Activated T-cell treated with anti-CD3 and anti-CD28 coated beads, Interleukin-2, amount 50 U/mL, for 4 hours (primary cell): ENCODE measurements at places on chromosomes 12 and 14. TPM values are rescaled to one million over a fixed set of nuclear protein-coding genes. Genes with fewer than 3 reads are reported as not detected.

Gene FBLN5
- 0.83 TPM for total RNA-seq

Gene ACSS3
- not detected for total RNA-seq

Gene ENDOU
- total RNA-seq = not detected

- no peak for DNase-seq
Measured at GRCh38 chr12:132955094-132956010, 754 bp downstream of the ZNF605 start.

DNA sequence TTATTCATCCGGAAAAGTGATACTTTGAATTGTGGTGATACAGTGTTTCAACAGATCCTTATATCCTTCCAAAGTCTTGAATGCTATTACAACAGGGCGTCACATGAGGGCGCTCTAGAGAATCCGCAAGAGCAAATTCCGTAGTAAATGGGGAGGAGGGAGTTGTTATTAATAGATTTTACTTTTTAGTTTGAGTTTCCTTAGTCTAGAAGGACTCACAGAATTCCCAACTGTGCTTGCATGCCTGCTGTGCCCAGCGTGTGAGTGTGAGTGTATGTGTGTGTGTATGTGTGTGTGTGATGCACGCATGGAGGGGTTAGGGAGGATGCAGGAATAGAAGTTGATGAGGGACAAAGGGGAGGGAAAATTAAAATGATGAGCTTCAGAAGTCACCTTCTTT, 375.3 kb downstream of the C12orf75 start:
- DNase-seq = no peak

GRCh38 chr14:65854215-65854614, 441.7 kb downstream of the FUT8 start:
- DNase-seq = no peak

DNA sequence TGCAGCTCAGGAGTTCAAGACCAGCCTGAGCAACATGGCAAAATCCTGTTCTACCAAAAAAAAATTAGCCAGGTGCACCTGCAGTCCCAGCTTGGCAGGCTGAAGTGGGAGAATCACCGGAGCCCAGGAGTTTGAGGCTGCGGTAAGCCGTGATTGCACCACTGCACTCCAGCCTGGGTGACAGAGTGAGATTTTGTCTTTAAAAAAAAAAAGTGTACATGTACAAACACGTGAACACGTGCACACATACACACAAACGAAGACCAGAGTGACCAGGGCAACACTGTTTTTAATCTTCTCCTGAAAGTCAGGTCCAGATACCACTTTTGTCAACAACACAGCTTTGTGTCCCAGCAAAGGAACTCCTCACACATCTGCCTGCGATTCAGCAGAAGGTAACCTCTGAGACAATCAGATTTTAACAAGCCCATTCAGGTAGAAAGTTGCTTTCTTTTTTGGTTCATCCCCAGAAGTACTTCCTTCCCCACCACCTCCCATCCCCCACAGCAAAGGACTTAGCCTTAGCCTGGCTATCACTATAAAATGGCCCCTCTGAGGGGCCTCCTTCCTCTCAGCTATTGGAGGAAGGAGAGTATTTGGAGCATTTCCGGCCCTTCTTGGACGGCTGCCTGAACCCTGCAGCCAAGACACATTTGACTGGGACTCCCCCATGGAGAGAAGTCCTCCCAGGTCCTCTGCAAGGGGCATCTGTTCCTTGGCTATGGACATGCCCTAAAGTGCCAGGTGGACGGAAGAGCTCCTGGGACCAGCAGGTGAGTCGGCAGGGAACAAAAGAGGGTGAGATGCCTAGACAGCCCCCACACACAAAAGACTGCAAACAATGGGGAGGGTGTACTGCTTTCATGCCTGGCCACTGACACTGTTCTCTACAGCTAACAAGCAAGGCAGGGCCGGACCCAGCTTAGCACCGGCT, 9.8 kb downstream of the CTDSP2 start:
- no peak for DNase-seq
